ENCODE measurements at places on chromosomes 13 and 19.

- no peak for DNase-seq
Observed at GRCh38 chr19:379796-380195, 29.2 kb downstream of the C2CD4C start.

- DNase-seq = no peak
Observed at GRCh38 chr13:79932556-79932955, 408.4 kb downstream of the SPRY2 start.

DNA sequence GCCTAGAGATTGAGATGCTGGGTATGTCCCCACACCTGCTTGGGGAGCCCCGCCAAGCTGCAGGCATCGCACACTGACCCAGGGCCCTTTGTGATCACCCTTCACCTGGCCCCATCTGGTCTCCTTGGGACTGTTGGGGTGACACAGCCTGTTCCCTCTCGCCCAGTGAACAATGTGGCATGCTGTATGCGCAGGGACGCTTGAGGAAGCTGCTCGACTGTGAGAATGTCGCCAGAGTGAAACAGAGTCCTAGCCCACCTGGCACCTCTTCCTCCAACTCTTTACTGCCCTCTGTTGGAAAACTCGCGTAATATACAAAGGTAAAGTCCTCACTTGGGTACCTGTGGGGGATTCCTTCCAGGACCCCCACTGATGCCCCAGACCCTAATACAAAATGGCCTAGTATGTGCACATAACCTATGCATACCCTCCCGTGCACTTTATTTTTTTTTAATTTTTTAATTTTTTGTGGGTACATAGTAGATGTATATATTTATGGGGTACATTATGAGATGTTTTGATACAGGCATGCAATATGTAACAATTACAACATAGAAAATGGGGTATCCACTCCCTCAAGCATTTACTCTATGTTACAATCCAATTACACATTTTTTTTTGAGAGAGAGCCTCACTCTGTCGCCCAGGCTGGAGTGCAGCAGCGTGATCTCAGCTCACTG is 9.0 kb downstream of the BLOC1S3 start:
- DNase-seq = no peak

DNA sequence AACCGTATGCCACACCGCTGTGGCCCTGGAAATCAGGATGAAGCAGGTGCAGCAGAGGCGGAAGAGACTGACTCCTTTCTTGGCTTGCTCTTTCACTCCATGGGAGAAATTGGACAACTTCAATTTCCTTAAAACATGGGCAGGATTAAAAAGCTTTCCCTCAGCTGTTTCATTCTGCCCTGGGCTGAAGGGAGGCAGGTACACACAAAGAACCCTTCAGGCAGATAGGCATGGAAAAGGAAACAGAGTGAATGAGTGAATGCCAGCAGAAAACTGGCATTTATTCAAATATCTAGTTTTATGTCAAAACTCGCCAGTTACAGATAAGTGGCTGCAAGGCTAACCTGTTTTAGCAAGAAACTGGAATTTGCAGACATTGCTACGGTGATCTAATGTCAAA is 71.0 kb upstream of the SLC15A1 start:
- DNase-seq = no peak

DNA sequence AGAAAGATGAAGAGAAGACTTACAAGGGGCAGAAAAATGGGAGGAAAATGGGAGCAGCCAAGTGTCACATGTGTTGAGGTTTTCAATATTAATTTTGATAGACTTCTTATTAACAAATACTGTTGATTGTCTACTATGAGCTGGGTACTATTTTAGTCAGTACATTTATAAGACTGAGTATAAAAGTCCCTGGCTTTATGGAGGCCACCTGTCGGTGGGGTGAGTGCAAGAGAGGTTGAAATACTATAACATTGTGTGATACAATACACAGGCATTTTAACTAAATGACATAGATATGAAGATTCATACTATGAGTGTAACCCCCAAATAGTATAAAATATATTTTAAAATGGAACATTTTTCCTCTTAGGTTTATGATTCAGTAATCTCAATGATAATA is 29.9 kb downstream of the SLC10A2 start:
- DNase-seq = no peak

DNA sequence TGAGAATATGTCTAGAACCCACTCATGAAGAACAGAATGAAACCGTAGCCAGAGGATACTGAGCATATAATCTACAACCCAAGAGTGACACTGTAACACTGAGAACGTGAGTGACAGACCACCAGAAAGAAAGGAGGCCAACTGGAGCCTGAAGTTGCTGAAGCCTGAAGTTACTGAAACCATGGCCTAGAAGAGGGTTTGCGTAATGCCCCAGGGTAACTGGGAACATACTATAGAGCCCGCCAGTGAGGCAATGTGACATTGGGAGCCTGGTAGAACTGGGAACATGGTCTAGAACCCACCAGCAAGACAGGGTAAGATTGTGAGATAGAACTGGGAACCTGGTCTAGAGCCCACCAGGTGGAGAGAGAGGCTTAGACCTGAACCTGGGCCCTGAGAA is 15.5 kb upstream of the TNFSF14 start:
- no peak for DNase-seq

All from SK-N-MC (cell line).